ENCODE measurements at places on chromosomes 5 and 9.

- no peak for DNase-seq
These were observed 377.4 kb downstream of the PDE4D start for GRCh38 chr5:59516161-59516560.

- DNase-seq = no peak
These were observed 82.6 kb upstream of the COL5A1 start for GRCh38 chr9:134559013-134559412.

- DNase-seq = no peak
These were observed 36.4 kb downstream of the PARP8 start for GRCh38 chr5:50702615-50703366.

DNA sequence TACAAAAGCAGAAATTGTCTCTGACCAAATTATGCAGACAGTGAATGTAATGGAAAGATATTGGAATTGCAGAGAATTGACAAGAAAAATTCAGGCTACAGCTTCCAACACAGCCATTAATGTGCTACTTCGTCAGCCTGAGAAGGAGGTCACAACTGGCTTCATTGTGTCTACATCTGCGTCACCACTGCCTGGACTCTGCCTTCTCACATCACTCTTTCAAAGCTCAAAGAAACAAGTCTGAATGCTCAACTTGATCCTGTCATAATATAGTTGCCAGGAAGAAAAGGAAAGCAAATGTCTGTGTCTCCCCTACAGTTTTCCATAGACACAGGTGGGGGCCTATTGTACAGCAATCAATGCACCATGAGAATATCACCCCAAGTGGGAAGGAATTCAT, 806.5 kb upstream of the CDH10 start:
- DNase-seq = no peak

- no peak for DNase-seq
These were observed 436.2 kb downstream of the SH3GL2 start for GRCh38 chr9:18015116-18015515.

- DNase-seq = no peak
These were observed 158.6 kb upstream of the SHB start for GRCh38 chr9:38227656-38228055.

- DNase-seq = no peak
These were observed 241.5 kb downstream of the PAPPA start for GRCh38 chr9:116394894-116395698.

DNA sequence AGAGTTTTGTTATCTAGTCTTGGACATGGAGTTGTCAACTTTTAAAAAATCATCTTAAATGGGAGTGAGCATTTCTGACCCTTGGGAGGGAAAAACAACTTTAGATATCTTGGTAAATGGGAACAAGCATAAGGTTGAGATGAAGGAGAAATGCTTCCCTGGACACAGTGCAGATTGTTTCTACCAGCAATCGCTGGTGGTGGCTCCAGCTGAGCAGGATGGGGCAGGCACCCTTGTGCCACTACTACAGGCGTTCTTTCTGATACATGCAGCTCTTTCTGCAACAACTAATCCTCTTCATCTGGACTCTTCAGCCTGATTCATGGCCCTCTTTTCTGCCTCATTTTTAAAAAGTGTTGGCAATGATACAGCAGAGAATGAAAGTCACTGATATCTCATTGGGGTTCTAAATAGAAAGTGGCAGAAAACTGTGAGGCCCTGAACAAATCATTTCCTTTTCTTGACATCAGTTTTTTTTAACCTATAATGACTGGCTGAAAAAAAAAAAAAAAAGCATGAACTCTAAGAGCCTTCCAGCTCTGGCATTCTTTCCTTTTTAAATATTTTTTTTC, 409.4 kb upstream of the PTGER4 start:
- no peak for DNase-seq

DNA sequence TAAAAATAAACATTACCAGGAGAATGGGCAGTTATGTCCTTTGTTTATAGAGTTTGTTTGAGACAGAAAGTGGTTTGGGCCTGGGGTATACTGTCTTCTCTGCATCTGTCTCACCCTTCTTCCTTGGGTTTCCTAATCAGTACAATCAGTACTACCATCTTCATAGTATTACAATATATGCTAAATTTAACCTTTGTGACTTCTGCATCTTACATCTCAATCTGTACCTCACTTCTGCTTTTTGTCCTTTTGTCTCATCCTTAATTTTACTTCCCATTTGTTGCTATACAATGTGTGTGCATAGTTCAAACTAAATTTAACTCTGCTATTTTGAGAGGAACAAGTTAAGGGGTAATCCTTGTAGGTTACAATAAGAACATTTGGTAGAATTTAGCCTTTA, 19.6 kb downstream of the FBXO38 start:
- no peak for DNase-seq

GRCh38 chr9:34049630-34050384, 1.1 kb upstream of the UBAP2 start:
- DNase-seq = no peak

DNA sequence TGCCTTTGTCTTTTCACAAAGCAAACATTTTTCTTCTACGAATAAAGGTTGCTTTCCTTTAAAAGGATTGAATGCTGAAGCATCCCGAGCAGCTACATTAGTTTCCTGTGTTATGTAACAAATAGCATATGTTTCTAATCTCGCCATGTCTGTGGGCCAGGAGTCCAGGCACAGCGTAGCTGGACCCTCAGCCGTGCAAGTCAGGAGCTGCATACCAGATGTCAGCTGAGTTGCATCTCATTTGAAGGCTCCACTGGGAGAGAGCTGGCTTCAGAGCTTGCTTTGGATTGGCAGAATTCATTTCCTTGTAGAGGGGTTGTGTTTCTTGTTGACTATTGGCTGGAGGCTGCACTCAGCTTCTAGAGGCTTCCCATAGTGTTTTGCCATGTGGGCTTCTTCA, 16.0 kb upstream of the GOLPH3 start:
- DNase-seq = no peak

GRCh38 chr9:7489036-7489435, 310.5 kb downstream of the DMAC1 start:
- no peak for DNase-seq

GRCh38 chr5:1672396-1672795, 127.2 kb downstream of the MRPL36 start:
- no peak for DNase-seq

DNA sequence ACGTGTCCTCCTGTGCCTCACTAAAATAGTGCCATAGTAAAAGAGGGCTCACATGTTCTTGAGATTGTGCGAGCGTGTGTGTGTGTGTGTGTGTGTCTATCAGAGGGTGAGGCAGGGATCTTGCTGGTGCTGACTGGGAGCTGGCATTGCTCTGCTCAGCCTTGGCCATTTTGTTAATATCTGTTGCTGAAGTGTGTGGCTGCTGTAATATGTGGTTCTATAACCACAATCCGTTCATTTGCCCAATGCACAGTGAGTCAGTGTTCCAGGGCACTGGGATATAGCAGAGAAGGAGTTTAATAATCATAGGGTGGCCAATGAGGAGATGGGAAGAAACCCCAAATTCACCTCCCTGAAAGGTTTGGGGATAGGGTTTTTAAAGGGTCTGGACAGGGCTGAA, 61.3 kb downstream of the RASGRF2 start:
- peak; percentile 14 for DNase-seq

DNA sequence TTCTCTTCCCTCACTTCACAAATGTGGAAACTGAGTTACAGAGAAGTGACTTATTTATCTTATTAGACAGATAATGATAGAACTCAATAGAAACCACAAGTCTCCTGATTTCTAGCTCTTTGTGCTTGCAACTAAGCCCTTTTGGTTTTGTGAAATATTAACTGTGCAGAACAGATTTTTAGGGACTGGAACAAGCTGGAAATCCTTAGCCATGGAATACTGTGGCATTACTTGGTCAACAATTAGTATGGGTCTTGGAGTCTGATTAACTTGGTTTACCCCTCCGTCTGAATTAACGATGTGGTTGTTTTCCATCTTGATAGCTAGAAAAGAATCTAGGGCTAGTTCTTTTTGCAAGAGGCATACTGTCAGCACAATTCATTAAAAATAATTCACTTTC, 584 bp upstream of the KLF9 start:
- no peak for DNase-seq

GRCh38 chr5:34570721-34571676, 85.1 kb upstream of the RAI14 start:
- peak; percentile 6 for DNase-seq

- DNase-seq = no peak
These were observed 893.3 kb downstream of the PTPRD start for GRCh38 chr9:9719373-9720112.

DNA sequence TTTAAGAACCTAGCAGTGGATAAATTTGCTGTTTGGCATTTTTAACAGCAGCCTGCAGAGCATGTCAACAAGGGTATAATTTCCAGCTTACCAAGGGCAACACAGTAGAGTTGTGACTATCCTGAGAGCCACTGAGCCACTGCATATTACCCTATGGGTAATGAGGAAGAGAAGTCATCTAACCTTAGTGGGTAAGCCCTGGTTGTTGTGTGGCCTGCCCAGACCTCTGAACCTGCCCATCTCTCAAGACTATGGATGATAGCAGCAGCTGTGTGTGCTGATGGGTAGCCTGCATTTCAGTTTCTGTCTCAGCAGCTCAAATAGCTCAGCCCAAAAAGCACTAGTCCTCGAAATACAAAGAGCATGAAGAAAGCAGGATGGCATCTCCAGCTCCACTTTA, 56.1 kb upstream of the PIP5K1B start:
- DNase-seq = no peak

- DNase-seq = no peak
These were observed 11.6 kb downstream of the ALAD start for GRCh38 chr9:113389451-113389850.

All from foreskin melanocyte (primary cell).